ENCODE measurements at places on chromosomes 7 and 10.

GRCh38 chr7:7276161-7276560 is 93.8 kb downstream of the C1GALT1 start:
- DNase-seq: no peak

GRCh38 chr7:25180946-25181345 is 47.3 kb downstream of the NPVF start:
- DNase-seq: no peak

DNA sequence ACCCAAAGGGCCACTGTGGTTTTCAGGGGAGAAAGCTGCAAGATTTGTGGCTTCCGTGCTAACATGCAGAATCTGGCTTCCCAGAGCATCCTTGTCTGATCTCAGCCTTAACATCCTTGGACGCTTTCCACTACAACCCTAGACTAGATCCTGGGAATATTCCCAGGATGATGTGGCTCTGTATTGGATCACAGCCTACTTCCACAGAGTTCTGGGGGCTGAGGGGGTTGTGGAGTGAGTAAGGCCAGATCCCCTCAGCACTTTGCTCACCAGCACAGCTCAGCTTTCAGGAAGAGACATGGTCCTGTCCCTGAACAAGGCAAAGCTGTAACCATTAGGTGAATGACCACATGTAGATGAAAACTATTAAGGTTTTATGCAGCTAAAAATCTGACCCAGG is 241.3 kb upstream of the MYO3A start:
- no peak for DNase-seq

DNA sequence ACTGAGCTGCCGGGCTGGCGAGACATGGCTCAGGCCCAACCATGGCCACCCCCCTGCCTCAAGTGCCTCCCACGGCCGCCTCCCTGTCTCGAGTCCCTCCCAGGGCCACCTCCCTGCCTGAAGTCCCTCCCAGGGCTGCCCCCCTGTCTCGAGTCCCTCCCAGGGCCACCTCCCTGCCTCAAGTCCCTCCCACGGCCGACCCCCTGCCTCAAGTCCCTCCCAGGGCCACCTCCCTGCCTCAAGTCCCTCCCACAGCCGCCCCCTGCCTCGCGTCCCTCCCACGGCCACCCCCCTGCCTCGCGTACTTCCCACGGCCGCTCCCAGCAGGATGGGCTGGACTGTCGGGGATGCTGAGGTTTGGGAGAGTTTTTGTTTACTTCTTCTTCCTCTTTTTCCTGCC is 462.5 kb downstream of the PTPRN2 start:
- no peak for DNase-seq

- no peak for DNase-seq
These were observed 543.3 kb downstream of the CALN1 start for GRCh38 chr7:71868797-71869196.

GRCh38 chr7:133124974-133125373 is 43.1 kb upstream of the CHCHD3 start:
- no peak for DNase-seq

DNA sequence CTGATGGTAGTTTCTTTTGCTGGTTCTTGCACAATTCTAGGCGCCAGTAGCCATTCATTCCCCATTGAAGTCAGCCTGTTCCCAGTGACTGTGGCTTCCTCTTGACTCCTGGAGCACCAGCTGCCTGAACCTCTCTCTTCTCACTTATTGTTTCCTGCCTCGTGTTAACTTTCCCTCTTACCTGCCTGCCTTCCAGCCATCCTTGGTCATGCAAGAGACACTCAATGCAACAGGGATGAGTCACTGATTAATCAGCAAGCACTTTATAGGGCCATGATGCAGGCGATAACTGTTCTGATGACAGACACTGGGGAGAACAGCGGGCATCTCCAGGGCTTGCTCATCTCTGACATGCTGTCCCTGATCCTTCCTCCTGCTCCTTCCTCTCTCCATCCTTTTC is 122.0 kb downstream of the PLCE1 start:
- no peak for DNase-seq

GRCh38 chr7:24917510-24918239 is 62.3 kb downstream of the OSBPL3 start:
- no peak for DNase-seq

- DNase-seq: no peak
These were observed 623.6 kb upstream of the FZD8 start for GRCh38 chr10:36265741-36266140.

GRCh38 chr10:69863580-69863979 is 61.9 kb downstream of the COL13A1 start:
- DNase-seq: no peak

- DNase-seq: no peak
These were observed 40.5 kb upstream of the COMTD1 start for GRCh38 chr10:75276069-75276872.

DNA sequence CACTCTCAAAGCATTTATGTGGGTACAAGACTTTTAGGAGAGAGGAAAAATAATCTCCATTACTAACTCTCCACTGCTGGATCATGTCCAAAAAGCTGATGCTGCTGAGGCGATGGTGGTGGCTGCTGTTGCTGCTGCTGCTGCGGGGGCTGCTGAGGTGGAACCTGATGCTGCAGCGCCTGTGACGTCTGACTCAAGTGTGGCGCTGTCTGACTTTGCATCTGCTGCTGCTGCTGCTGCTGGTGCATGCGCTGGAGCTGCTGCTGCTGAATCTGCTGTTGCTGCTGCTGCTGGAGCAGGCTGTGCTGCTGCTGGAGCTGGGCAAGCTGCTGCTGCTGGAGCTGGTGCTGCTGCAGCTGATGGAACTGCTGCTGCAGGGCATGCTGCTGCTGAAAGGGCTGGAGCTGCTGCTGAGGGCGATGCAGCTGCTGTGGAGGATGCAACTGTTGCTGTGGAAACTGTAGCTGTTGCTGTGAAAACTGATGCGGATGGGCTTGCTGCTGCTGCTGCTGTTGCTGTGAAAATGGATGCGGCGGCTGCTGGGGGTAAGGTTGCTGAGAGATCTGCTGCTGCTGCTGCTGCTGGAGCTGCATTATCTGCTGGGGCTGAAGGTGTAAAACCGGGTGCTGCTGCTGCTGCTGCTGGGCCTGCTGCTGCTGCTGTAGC is 34.5 kb downstream of the PAXIP1 start:
- DNase-seq: no peak

DNA sequence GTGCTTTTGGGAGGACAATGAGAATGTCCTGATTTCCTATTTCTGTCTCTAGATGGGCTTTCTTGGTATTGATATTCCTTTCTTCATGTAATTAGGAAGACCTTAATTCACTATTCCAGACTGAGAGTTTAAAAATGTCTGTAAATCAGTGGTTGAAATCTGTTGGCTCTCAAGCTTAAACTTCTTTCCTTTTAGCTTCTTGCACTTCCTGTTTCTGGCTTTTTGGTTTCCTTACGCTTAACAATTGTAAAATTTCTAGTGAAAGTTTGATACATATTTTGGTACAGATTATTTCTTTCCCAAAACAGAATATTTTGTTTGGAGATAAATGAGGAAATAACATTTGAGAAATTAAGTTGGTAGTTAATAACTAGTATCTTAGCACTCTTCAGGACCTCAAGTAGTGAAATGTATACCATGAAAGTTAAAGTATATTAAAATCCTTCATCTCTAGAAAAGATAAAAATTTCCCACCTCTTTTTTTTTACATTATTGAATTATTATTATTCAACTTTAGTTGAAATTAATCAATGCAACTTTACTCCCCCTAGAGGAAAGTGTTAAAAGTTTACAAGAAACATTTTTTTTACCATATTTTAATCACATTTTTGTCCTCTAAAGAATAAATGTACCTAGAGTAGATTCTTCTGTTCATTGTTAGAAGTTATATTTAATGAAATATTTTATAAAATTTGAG is 137.2 kb downstream of the PHTF2 start:
- DNase-seq: no peak

DNA sequence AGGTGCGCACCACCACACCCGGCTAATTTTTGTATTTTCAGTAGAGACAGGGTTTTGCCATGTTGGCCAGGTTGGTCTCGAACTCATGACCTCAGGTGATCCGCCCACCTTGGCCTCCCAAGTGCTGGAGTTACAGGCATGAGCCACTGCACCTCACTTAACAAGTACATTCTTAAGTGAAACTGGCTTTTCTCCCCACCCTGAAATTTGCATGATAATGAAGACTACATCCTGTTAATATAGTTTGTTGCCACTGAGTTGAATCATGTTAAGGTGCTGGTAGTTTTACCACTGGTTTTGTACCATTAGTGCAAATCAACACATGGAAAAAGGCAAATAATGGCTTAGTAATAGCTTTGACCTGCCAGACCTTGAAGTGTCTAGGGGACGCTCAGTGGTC is 62.2 kb downstream of the MPLKIP start:
- DNase-seq: no peak
